ENCODE measurements at places on chromosomes 4 and X.

DNA sequence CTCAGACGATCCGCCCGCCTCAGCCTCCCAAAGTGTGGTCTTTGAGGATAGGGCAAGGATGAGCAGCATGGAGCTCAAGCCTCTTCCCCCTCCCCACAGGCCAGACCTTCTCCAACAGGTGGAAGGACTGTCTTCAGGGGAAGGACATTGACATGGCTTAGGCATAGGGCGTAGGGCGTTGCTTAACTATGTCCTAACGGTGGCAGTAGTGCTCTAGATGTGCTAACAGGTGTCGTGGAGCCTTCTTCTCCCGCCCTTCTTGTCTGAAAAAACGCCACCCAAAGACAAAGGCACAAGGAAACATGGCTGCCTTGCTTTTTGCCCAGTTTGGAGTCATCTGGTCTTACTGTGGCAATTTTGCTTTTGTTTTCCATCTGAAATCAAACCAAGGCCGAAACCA is 219.8 kb downstream of the OR13H1 start:
- H3K4me1 ChIP-seq = no peaks in the 10 kb centered on the region
- H3K4me3 ChIP-seq = no peak overlapping the region
- peak; percentile 83 for DNase-seq

GRCh38 chr4:119597377-119597776 is 31.2 kb downstream of the PDE5A start:
- no peak overlapping the region for H3K27ac ChIP-seq
- no peaks in the 10 kb centered on the region for H3K4me1 ChIP-seq
- no peak overlapping the region for H3K4me3 ChIP-seq
- DNase-seq = no peak

GRCh38 chr4:12861422-12861821 is 622.7 kb downstream of the RAB28 start:
- no peak overlapping the region for H3K27ac ChIP-seq
- H3K36me3 ChIP-seq = no peaks in the 10 kb centered on the region
- H3K4me1 ChIP-seq = no peaks in the 10 kb centered on the region
- no peak overlapping the region for H3K4me3 ChIP-seq
- DNase-seq = no peak

- no peak for DNase-seq
- H3K4me1 ChIP-seq = no peaks in the 10 kb centered on the region
- no peak overlapping the region for H3K4me3 ChIP-seq
These were observed 709.0 kb downstream of the KLHL13 start for GRCh38 chrX:117407449-117408150.

GRCh38 chr4:145912376-145912775 is 26.2 kb downstream of the ZNF827 start:
- no peaks in the 10 kb centered on the region for H3K4me1 ChIP-seq
- H3K36me3 ChIP-seq = no peaks in the 10 kb centered on the region
- no peaks in the 10 kb centered on the region for H3K27me3 ChIP-seq
- H3K4me3 ChIP-seq = no peak overlapping the region
- H3K27ac ChIP-seq = no peak overlapping the region
- no peak for DNase-seq
